ENCODE measurements at places on chromosomes 1 and 21. TPM values are rescaled to one million over a fixed set of nuclear protein-coding genes. Genes with fewer than 3 reads are reported as not detected.

The ZMYND12 gene
- 1.1 TPM for total RNA-seq

- H3K27me3 ChIP-seq: peaks cover 6% of the 10 kb centered on the region
- peak overlapping the region; percentile 14 for H3K4me3 ChIP-seq
- H3K4me1 ChIP-seq: peaks cover 11% of the 10 kb centered on the region
- H3K27ac ChIP-seq: peak overlapping the region; percentile 76
- no peaks in the 10 kb centered on the region for H3K36me3 ChIP-seq
- no peak for DNase-seq
Measured at GRCh38 chr1:84619383-84620102, 45.3 kb upstream of the CTBS start.

DNA sequence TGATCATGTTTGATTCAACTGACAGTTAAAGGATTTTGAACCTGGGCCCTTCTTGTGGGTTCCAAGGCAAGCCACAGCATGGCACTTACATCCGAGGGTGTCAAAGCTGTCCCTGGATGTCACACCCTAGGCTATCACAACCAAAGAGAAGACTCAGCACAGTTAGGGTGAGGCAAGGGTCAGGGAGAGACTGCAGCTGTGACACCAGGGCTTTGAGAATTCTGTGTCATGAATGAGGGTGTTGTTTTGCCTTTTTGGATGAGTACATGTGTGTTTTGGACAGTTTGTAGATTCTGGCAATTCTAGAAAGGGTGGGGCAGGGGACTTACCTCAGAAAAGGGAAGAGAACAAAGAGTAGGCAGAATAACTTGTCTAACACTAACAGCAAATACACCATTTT is 37.8 kb upstream of the ZNF326 start:
- H3K36me3 ChIP-seq: peaks cover 4% of the 10 kb centered on the region
- DNase-seq: no peak
- no peak overlapping the region for H3K27ac ChIP-seq
- H3K4me1 ChIP-seq: no peaks in the 10 kb centered on the region

- no peak for DNase-seq
- peaks cover 16% of the 10 kb centered on the region for H3K4me1 ChIP-seq
- H3K36me3 ChIP-seq: no peaks in the 10 kb centered on the region
- peak overlapping the region; percentile 4 for H3K4me3 ChIP-seq
- H3K27me3 ChIP-seq: peaks cover 19% of the 10 kb centered on the region
- H3K27ac ChIP-seq: no peak overlapping the region
Measured at GRCh38 chr1:18103788-18104421, 3.7 kb upstream of the IGSF21 start.
